ENCODE measurements at places on chromosomes 11 and 22.

DNA sequence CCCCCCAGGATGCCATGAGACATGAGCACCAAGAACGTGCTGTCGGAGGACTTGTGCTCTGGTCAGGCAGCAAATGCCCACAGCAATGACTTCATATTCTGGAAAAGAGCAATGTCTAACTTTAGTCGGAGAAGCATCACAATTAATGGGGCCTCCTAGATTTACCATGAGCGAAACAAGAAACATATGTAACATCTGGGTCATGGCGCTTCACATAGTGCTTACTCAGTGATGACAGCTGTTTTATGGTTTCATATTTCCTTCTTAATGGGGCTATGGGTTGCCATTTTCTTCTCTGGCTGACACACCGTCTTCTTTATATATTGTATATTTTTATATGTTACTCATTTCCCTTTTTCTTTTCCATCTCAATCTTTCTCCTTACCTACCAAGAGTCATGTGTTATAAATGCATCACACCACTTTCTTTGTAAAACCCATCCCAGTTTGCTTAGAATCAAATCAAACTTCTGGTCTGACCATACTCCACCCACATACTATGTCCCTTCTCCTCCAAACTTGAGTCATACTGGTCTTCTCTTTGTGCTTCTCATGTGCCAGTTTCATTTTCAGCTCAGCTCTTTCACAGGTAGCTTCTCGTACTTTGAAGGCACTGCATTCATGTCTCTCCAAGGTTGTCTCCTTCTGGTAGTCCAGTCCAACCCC, 9.4 kb upstream of the CASP12 start:
- DNase-seq: peak; percentile 29
- no peaks in the 10 kb centered on the region for H3K27me3 ChIP-seq
- no peak overlapping the region for H3K4me3 ChIP-seq
- H3K27ac ChIP-seq: peak overlapping the region; percentile 2

DNA sequence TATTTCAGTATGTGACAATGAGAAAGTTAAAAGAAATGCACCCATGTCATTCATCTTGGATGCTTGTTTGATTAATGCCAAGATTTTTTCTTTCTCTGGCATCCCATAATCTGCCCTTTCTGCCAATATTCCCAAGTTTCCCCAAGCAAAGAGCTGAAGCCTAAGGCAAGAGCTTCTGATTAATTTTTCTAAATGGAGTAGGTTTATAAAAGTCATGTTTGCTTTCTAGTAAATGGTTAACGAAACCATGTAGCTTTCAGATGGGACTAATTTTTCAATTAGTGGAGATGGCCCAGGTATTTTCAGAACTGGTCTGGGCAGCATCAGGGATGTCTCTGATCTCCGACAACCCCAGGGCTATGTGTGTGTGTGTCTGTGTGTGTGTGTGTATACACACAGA, 55.3 kb downstream of the LRRC4C start:
- no peaks in the 10 kb centered on the region for H3K27me3 ChIP-seq
- no peaks in the 10 kb centered on the region for H3K4me1 ChIP-seq
- no peak overlapping the region for H3K4me3 ChIP-seq
- H3K27ac ChIP-seq: no peak overlapping the region
- DNase-seq: no peak
- no peaks in the 10 kb centered on the region for H3K36me3 ChIP-seq

GRCh38 chr11:77035580-77035979, 1.4 kb downstream of the B3GNT6 start:
- DNase-seq: no peak
- peaks cover 45% of the 10 kb centered on the region for H3K27me3 ChIP-seq
- H3K4me1 ChIP-seq: peaks cover 8% of the 10 kb centered on the region
- H3K27ac ChIP-seq: no peak overlapping the region
- no peak overlapping the region for H3K4me3 ChIP-seq
- H3K36me3 ChIP-seq: no peaks in the 10 kb centered on the region

DNA sequence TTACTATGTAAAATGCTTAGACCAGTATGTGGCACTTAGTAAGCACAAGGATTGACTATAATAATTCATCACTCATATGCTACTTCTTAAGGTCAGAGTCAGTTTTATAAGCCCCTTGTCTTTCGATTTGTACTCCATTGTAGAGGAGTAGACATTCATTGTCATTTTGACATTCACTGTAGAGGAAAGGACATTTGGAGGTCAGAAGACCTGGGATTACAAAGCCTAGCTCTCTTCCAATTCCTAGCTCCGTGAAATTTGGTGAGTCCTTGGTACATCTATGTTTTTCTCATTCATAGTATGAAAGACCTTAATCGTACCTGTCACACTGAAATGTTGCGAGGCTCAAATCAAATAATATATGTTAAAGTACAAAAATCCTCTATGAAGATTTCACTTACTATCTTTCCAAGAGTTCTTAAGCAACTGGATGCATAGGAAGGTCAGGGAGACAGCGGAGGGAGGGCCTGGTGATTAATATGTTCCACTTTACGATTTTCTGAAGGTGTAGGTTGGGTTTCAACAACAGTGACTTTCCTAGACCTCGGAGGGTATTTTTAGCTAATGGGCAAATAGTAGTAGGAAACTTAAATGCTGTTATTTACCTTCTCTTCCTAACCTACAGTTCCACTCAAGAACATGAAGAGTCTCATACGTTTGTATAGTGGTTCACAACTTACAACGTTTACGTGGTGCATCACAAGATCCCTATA, 1.4 kb upstream of the EMSY start:
- no peaks in the 10 kb centered on the region for H3K27me3 ChIP-seq
- DNase-seq: no peak
- peaks cover 27% of the 10 kb centered on the region for H3K4me1 ChIP-seq
- H3K27ac ChIP-seq: peak overlapping the region; percentile 99
- H3K4me3 ChIP-seq: peak overlapping the region; percentile 98

GRCh38 chr11:15987046-15987445, 369.3 kb downstream of the SOX6 start:
- H3K27ac ChIP-seq: no peak overlapping the region
- H3K36me3 ChIP-seq: no peaks in the 10 kb centered on the region
- no peak overlapping the region for H3K4me3 ChIP-seq

DNA sequence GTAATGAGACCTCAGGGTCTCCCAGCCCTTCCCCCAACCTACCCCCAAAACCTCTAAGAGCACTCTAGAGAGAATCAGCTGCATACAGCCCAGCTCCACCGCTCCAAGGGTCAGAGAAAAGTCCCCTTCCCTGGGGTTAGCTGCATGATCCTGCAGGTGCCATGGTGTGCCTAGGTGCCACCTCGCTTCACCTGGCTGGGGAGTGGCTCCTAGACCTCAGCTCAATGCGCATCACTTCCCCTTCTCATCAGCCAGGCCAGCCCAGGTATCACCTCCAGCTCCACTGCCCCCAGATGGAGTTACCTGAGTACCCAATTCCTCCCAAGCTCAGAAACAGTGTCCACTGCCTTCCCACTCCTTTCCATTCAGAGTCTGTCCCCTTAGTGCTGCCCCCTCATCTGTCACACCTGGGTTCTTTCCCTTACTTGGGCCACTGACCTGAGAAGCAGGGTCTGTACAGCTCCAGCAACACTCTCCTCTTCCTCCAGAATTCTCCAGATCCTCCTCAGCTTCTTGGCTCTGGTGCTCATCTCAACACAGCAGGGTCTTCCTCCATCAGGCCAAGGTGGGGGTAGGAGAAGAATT, 1.3 kb downstream of the STARD10 start:
- no peaks in the 10 kb centered on the region for H3K27me3 ChIP-seq
- no peaks in the 10 kb centered on the region for H3K36me3 ChIP-seq
- H3K4me3 ChIP-seq: peak overlapping the region; percentile 79
- peaks cover 37% of the 10 kb centered on the region for H3K4me1 ChIP-seq
- peak overlapping the region; percentile 81 for H3K27ac ChIP-seq

- no peaks in the 10 kb centered on the region for H3K36me3 ChIP-seq
- peak; percentile 13 for DNase-seq
- H3K4me3 ChIP-seq: peak overlapping the region; percentile 86
- H3K4me1 ChIP-seq: peaks cover 29% of the 10 kb centered on the region
- H3K27me3 ChIP-seq: peaks cover 7% of the 10 kb centered on the region
These were observed 747 bp downstream of the TPCN2 start for GRCh38 chr11:69049490-69049867.

GRCh38 chr22:22067192-22067591, 84.6 kb upstream of the TOP3B start:
- no peak overlapping the region for H3K4me3 ChIP-seq
- no peaks in the 10 kb centered on the region for H3K36me3 ChIP-seq
- H3K27ac ChIP-seq: no peak overlapping the region
- H3K27me3 ChIP-seq: peaks cover 13% of the 10 kb centered on the region

GRCh38 chr11:33025339-33025722, 9.7 kb downstream of the DEPDC7 start:
- no peak for DNase-seq
- H3K4me3 ChIP-seq: no peak overlapping the region
- H3K27ac ChIP-seq: no peak overlapping the region
- no peaks in the 10 kb centered on the region for H3K36me3 ChIP-seq
- peaks cover 4% of the 10 kb centered on the region for H3K27me3 ChIP-seq

- H3K4me3 ChIP-seq: no peak overlapping the region
- no peaks in the 10 kb centered on the region for H3K36me3 ChIP-seq
- H3K4me1 ChIP-seq: no peaks in the 10 kb centered on the region
These were observed 92.9 kb downstream of the NELL1 start for GRCh38 chr11:20762116-20762844.

- no peak for DNase-seq
- H3K4me3 ChIP-seq: no peak overlapping the region
- H3K27me3 ChIP-seq: no peaks in the 10 kb centered on the region
- H3K27ac ChIP-seq: no peak overlapping the region
- no peaks in the 10 kb centered on the region for H3K36me3 ChIP-seq
These were observed 75.5 kb downstream of the EFCAB6 start for GRCh38 chr22:43736651-43737050.

- peaks cover 4% of the 10 kb centered on the region for H3K36me3 ChIP-seq
- H3K4me1 ChIP-seq: peaks cover 57% of the 10 kb centered on the region
- DNase-seq: peak; percentile 22
- H3K27me3 ChIP-seq: no peaks in the 10 kb centered on the region
These were observed 19.2 kb downstream of the FAM168A start for GRCh38 chr11:73578592-73579185.

GRCh38 chr11:118639899-118640298, 32.5 kb downstream of the PHLDB1 start:
- no peak for DNase-seq
- H3K27me3 ChIP-seq: peaks cover 5% of the 10 kb centered on the region
- H3K4me1 ChIP-seq: peaks cover 5% of the 10 kb centered on the region

DNA sequence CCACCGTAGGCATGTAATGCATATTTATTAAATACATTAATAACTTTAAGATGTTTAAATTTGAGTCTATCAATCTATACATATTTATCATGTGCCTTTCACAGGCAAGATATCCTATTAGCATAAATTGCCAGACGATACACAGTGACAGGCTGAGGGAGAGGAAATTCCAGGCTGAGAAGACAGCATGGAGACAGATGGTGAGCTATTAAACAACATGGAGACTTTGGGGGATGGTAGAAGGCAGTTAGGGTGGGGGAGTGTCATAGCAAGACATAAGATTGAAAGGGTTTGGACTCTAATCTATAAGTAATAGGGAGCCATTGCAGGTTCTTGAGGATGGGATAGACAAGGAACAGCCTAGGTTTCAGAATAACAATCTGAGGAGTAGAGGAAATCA, 138.5 kb downstream of the NXPE2 start:
- DNase-seq: no peak
- no peaks in the 10 kb centered on the region for H3K36me3 ChIP-seq
- H3K4me3 ChIP-seq: no peak overlapping the region
- no peak overlapping the region for H3K27ac ChIP-seq

- no peak overlapping the region for H3K4me3 ChIP-seq
- H3K27ac ChIP-seq: no peak overlapping the region
- DNase-seq: no peak
- H3K36me3 ChIP-seq: no peaks in the 10 kb centered on the region
These were observed 7.4 kb upstream of the IPO7 start for GRCh38 chr11:9377036-9377435.

GRCh38 chr22:39815932-39816331, 77.6 kb downstream of the ENTHD1 start:
- no peaks in the 10 kb centered on the region for H3K36me3 ChIP-seq
- peaks cover 5% of the 10 kb centered on the region for H3K4me1 ChIP-seq
- H3K4me3 ChIP-seq: no peak overlapping the region
- H3K27me3 ChIP-seq: no peaks in the 10 kb centered on the region

- peaks cover 2% of the 10 kb centered on the region for H3K4me1 ChIP-seq
- H3K27me3 ChIP-seq: no peaks in the 10 kb centered on the region
- no peak for DNase-seq
- H3K27ac ChIP-seq: no peak overlapping the region
These were observed 9.4 kb upstream of the PRR5 start for GRCh38 chr22:44692662-44693007.

- DNase-seq: no peak
- no peaks in the 10 kb centered on the region for H3K27me3 ChIP-seq
- H3K4me3 ChIP-seq: no peak overlapping the region
- no peaks in the 10 kb centered on the region for H3K4me1 ChIP-seq
These were observed 651.1 kb downstream of the METTL15 start for GRCh38 chr11:28759311-28759710.
